ENCODE measurements at places on chromosomes 13 and 19. TPM values are rescaled to one million over a fixed set of nuclear protein-coding genes. Genes with fewer than 3 reads are reported as not detected.

JAK3 gene
- total RNA-seq: 0.18 TPM

GYS1 gene
- total RNA-seq: 28.1 TPM

FGF22 gene
- 0.58 TPM for total RNA-seq

SLC25A23 gene
- 72.0 TPM for total RNA-seq

TTYH1 gene
- not detected for total RNA-seq
